Activated CD4-positive, alpha-beta memory T cell treated with anti-CD3 and anti-CD28 coated beads for 36 hours (primary cell): ENCODE measurements at places on chromosomes 13 and 19. TPM values are rescaled to one million over a fixed set of nuclear protein-coding genes. Genes with fewer than 3 reads are reported as not detected.

DNA sequence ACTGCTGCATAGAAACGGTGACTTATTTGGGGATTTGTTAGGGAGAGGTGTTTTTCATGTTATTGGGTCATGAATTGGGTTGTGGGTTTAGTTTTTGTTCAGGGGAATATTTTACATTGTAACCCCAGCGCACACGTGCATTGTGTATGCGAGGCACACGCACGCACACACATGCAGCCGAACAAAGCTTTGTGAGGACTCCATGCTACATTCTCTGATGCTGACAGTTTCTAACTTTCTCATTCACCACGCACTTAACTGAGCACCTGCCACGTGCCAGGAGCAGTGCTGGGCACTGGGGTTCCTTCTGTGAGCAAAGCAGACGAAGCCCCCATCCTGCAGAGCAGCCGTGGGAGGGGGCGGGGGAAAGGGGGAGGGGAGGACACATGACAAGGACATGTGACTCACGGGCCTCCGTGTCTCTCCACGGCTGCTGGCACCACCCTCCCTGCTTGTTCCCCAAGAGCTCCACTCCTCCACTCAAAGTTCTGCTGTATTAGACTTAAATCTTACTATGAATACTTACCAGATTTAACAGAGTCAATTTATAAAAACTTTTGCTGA lies 55.6 kb downstream of the SLC7A9 start:
- peaks cover 3% of the 10 kb centered on the region for H3K27me3 ChIP-seq
- no peak overlapping the region for H3K27ac ChIP-seq
- H3K36me3 ChIP-seq, result no peaks in the 10 kb centered on the region
- peaks cover 16% of the 10 kb centered on the region for H3K4me1 ChIP-seq

- no peaks in the 10 kb centered on the region for H3K4me1 ChIP-seq
- H3K4me3 ChIP-seq, result no peak overlapping the region
- DNase-seq, result no peak
Measured at GRCh38 chr13:41691274-41691673, 233.9 kb downstream of the RGCC start.

DNA sequence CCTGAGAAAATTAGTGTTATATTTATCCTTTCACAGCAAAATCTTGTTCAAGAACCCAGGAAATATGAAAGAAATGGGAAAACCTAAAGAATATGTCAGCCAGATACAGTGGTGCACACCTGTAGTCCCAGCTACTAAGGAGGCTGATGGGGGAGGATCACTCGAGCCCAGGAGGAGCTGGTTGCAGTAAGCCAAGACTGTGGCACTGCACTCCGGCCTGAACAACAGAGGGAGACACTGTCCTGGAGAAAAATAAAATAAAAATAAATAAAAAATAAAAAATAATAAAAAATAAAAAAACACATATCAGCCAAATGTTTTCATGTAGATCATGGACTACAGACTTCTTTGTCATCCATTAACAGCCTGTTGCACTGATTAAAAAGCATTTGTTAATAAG lies 244.8 kb upstream of the KLHL1 start:
- no peak overlapping the region for H3K4me3 ChIP-seq
- no peak for DNase-seq
- H3K27me3 ChIP-seq, result no peaks in the 10 kb centered on the region
- no peak overlapping the region for H3K27ac ChIP-seq
- no peaks in the 10 kb centered on the region for H3K4me1 ChIP-seq

- no peaks in the 10 kb centered on the region for H3K36me3 ChIP-seq
- H3K27ac ChIP-seq, result no peak overlapping the region
- no peaks in the 10 kb centered on the region for H3K27me3 ChIP-seq
- no peak for DNase-seq
- H3K4me3 ChIP-seq, result no peak overlapping the region
Measured at GRCh38 chr13:81779876-81780275, 1439.0 kb upstream of the SPRY2 start.

DNA sequence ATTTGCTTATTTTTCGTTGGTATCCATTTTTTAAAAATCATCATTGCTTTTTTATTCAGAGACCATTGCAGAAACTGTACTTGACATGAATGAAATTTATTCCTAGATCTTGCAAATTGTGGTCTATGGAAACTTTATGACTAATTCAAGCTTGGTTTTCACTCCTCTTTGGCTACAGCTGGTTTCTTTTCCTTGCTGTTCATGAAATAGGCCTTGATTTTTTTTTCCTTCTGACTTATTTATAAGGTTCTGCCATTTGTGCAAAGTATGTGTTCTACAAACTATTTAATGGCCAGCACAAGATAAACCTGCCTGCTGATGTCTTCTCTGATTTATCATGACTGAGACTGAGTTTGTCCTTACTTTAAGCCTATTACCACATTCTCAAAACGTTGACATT lies 764.0 kb upstream of the SLITRK5 start:
- DNase-seq, result no peak
- no peak overlapping the region for H3K4me3 ChIP-seq
- H3K27me3 ChIP-seq, result no peaks in the 10 kb centered on the region

SHD gene
- total RNA-seq, result not detected

DNA sequence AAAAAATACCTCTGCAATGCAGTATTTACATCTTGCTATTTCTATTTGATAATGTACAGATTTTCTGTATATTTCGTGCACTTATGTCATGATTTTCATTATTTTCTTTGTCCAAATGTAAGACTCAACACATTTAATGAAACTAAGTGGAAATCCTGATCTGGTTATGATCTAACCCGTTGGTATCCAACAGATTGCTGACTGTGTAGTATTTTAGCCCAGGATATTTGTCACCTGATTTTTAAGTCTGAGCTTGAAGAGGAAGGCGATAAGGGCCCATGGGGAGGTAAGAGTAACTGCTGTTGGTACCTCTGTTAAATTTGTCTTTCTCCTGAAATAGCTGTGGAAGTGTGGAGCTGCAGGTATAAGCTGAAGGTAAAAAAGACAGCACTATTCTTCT lies 45.3 kb downstream of the WASF3 start:
- peaks cover 2% of the 10 kb centered on the region for H3K36me3 ChIP-seq
- peaks cover 18% of the 10 kb centered on the region for H3K27me3 ChIP-seq
- H3K27ac ChIP-seq, result no peak overlapping the region
- no peaks in the 10 kb centered on the region for H3K4me1 ChIP-seq
- no peak for DNase-seq

- H3K36me3 ChIP-seq, result no peaks in the 10 kb centered on the region
- DNase-seq, result no peak
- H3K27me3 ChIP-seq, result peaks cover 14% of the 10 kb centered on the region
- H3K27ac ChIP-seq, result no peak overlapping the region
- no peaks in the 10 kb centered on the region for H3K4me1 ChIP-seq
- no peak overlapping the region for H3K4me3 ChIP-seq
Measured at GRCh38 chr13:38965281-38965680, 25.4 kb downstream of the STOML3 start.

RBM42 gene
- total RNA-seq, result 88.0 TPM

DNA sequence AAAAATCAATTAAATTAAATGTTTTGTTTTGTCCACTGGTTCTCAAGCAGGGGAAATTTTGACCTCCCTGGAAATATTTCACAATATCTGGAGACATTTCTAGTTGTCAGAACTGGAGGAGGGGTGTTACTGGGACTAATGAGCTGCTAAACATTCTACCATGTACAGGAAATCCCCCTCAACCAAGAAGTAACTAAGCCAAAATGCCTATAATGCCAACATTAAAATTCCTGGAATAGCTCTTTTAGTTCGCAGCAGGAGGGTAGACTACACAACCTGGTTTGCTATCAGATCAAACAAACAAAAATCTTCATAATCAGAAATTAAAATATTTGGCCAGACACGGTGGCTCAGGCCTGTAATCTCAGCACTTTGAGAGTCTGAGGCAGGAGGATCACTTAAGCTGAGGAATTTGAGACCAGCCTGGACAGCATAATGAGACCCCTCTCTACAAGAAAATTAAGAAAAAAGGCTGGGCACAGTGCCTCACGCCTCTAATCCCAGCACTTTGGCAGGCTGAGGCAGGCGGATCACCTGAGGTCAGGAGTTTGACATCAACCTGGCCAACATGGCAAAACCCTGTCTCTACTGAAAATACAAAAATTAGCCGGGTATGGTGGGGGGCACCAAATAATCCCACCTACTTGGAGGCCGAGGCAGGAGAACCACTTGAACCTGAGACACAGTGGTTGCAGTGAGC lies 13.7 kb upstream of the SMARCA4 start:
- no peaks in the 10 kb centered on the region for H3K4me1 ChIP-seq
- no peak overlapping the region for H3K4me3 ChIP-seq
- no peak overlapping the region for H3K27ac ChIP-seq
- no peak for DNase-seq

- H3K4me1 ChIP-seq, result no peaks in the 10 kb centered on the region
- no peak overlapping the region for H3K4me3 ChIP-seq
- peaks cover 4% of the 10 kb centered on the region for H3K36me3 ChIP-seq
- no peak overlapping the region for H3K27ac ChIP-seq
- DNase-seq, result no peak
Measured at GRCh38 chr13:113349491-113349890, 14.4 kb downstream of the GRTP1 start.

ACP7 gene
- total RNA-seq, result 0.15 TPM

GRCh38 chr13:28355822-28356371 lies 139.0 kb downstream of the FLT1 start:
- no peaks in the 10 kb centered on the region for H3K36me3 ChIP-seq
- DNase-seq, result no peak
- no peak overlapping the region for H3K27ac ChIP-seq
- H3K4me1 ChIP-seq, result peaks cover 18% of the 10 kb centered on the region
- no peak overlapping the region for H3K4me3 ChIP-seq

CYP2A6 gene
- not detected for total RNA-seq

TSKS gene
- total RNA-seq, result 0.40 TPM
